ENCODE measurements at places on chromosomes 16 and 17.

- no peak for DNase-seq
Measured at GRCh38 chr16:79673635-79674034, 73.1 kb upstream of the MAF start.

DNA sequence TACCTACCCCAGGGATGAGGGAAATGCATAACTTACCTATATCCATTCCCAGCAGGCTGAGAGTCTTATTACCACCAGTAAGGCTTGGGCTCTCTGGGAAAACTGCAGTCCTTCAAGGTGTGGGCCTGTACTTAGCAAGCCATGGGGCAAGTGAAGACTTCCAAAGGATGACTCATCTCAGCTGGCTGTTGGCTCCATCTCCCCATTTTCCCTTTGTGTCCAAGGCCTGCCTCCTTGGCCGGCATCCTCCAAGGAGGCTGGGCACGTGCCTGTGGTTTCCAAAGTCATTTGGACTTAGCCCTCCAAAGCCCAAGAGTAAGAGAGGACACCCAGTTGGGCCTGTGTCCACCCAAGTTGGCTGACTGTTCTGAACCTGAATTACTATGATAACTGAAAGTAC lies 89.8 kb downstream of the TMEM100 start:
- no peak for DNase-seq

- peak; percentile 56 for DNase-seq
Measured at GRCh38 chr17:45235416-45236281, 14.0 kb downstream of the FMNL1 start.

DNA sequence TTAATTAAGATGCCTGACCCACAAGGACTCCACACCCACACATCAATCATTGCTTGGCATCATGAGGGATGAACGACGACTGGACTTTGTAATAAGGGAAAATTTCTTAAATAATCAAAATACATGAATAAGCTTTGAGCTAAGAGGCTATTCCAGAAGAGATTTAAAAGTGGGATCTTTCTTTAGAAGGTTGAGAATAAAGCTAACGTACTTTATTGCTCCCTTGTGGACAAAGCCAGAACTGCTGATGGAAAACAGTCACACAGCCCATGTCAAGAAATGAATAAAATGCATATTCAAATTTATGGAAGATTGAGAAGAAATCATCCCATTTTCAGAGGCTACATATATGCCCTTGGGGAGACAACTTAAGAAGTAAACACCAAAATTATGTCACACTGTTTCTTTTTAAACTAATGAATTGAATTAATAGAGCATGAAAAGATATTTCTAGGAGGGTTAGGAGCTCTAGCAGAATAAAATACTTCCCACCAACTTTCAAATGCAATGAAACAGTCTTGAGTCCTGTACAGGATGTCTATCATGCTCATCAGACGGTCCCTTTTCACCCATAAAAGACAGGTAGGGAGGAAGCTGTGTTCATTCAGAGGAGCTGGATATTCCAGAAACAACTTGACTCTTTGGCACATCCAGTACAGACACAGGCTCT lies 60.2 kb upstream of the PHOSPHO1 start:
- DNase-seq, result no peak

DNA sequence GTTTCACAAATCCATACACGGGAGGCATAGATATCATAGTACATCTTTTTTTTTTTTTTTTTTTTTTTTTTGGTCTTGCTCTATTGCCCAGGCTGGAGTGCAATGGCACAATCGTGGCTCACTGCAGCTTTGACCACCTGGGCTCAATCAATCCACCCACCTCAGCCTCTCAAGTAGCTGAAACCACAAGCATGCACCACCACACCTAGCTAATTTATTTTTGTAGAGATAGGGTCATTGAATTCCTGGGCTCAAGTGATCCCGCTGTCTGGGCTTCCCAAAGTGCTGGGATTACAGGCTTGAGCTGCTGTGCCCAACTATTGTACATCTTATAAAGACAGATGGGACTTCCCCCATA lies 3.5 kb upstream of the RAPGEFL1 start:
- no peak for DNase-seq

DNA sequence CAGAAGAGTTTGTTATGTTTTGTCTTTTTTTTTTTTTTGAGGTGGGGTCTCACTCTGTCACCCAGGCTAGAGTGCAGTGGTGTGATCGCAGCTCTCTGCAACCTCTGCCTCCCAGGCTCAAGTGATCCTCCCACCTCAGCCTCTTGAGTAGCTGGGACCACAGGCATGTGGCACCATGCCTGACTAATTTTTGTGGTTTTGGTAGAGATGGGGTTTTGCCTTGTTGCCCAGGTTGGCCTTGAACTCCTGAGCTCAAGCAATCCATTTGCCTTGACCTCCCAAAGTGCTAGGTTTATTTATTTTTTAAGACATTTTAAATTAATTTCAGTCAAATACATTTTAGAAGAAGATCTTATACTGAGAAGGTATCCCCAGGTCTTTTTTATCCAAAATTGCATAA lies 366.7 kb downstream of the KCNJ2 start:
- DNase-seq, result no peak

DNA sequence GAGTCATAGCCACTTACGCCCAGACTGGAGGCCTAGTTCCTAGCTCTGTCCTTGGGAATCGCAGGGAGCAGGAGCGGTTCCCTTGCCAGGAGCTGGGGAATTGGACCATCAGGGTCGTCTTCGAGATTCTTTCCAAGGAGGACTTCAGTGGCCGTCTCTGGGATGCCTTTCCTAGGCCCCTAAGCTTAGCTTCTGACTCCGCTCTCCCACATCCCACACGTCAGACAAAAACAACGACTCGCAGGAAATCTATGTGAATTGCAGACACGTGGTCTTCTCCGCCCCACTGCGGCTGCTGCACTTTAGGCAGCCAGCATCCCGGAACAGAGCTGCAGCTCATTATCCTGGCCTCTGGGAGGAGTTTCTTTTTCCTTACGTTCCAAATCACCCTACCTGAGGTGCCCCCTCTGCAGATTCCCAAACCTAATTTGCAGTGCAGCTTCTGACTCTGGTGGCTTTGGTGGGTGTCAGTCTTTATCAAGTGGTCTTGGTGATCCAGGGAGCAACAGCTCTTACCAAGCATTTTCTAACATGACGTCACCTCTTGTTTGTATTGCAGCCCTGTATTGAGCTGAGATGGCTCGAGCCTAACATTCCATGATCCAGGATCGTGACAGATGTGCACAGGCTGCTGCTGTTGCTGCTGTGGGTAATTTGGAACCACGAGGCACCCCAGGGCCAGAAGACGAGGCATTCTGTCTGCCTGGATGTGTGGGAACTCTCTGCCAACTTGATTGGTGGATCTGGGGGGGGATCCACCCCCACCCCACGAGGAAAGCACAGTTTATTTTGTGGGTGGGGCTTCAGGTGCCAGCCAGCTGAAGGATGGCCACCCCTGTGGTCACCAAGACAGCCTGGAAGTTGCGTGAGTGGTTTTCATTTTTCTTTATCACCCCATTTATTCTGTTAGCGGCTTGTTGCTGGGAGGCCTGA lies 1.1 kb downstream of the KATNB1 start:
- DNase-seq, result no peak

DNA sequence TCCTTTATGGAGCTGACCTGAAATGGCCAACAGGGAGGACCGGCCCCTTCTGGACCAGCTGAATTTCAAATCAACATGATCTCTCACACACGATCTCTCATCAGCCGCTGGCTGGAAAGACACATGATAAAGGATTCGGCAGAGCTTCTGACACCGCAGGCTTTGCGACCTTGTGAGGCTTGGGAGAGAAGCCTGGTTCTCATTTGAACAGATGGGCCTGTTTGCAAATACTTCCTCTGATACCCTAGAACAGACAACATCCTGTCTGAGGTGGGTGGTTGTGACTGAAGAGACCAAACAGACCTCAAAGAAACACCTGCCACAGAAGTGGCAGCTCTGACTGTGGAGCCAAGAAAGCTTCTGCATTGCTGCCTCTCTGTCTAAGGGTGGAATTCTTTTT lies 77.9 kb upstream of the SDK2 start:
- no peak for DNase-seq

DNA sequence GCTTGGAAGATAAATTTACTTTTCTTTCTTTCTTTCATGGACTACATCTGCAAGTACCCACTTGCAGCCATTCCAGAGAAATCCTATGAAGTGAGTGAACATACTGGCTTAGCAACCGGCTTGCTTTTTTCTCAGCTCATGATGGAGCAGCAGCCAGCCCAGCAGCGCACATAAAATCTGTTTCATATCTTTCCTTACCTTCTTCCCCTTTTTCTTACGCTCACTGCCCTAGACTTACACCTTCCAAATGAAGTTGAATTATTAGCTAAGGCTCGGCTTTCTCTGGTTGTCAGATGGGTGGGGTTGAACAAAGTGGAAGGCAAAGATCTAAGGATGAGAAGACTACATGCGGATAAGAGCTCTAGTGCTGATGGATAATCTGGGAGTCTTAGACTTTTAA lies 13.9 kb upstream of the ABCA8 start:
- DNase-seq, result no peak

DNA sequence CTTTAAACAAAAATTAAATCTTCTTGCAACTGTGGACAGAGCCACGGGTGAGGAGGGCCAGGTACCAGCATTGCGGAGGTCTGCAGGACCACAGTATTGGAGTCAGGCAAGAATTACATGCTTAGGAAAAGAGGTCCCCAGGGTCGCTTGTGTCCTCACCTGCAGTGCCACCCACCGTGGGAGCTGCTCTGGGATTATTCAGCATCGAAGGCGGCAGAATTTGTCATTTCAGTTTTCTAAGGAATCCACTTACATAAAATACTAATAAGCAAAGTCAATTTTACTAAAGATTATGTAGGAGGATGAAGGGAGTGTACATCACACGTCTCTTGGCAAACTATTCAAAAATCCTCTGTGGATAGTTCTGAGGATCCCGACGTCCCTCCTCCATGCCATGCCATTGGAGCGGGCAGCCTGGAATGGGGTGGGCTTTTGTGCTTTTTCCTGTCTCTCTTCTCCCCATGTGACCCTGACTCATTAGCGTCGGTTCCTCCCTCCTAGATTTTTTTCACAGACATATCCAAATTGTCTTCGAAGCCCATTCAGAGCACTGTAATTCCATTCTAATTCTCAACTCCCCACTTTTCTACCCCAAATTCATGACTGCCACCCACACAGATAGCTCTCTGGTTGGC lies 3.0 kb upstream of the PIK3R6 start:
- no peak for DNase-seq

GRCh38 chr17:35052241-35052610 lies 11.3 kb downstream of the RFFL start:
- DNase-seq, result no peak

DNA sequence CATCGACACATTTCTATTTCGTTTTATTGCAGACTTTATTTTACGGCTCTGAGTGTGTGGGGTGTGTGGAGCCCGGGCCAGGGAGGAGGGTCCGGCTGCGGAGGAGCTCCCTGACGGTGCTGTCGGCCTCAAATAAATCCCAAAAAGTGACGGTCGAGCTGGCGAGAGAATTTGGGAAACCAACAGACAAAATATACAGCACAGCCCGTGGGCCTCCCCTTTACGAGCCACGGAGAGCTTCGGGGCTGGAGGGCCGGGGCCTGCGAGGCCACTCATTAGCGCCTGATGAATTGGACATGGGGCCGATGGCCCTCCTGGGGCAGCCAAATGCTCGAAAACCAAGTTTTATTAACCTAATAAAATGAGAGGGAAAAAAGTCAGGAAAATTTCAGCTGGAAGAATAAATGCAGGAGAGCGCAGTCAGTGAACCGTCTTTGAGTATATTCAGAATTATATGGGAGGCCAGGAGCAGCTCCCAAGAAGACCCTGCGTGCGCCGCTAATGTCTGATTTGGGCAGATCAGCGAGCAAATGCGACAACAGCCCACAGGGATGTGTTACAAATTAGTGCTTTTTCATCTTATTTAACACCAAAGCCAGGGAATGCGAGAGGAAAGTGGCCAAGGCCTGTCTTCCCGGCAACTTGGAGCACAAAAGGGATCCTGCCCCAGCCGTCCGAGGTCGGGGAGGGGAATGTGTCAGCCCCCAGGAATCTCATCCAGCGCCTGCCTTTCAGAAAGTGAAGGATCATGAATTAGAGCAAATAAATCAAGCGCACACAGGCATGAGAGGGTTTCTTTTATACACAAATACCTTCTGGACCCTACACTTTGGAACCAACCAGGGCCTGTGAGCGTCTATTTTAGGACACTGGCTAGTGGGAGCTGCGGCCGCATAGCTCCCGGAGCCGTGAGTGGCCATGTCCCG lies 249.1 kb downstream of the C16orf95 start:
- DNase-seq, result no peak

DNA sequence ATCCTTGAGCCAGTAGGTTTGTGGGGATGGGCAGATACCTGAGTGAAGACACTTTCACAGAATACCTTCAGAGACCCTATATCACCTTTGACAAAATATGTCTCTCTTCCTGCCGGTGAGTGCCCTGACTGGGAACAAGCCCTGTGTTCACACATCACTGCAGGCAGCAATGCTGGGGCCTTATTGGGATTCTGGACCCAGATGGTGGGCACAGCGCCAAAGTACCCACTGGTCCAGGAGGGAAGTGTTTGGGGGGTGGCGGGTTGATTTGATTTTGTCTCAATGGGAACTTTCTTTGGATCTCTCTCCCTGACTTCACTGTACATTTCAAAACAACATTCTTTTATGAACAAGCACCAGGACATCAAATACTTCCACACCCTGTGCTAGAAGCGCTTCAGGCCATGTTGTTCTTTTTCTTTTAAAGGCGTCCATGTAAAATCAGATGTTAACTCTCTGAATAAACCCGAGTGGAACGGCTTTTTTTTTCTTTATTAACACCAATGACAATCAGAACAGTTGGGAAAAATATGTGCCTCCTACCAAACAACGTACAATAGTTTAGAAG lies 62.4 kb upstream of the AKTIP start:
- no peak for DNase-seq

DNA sequence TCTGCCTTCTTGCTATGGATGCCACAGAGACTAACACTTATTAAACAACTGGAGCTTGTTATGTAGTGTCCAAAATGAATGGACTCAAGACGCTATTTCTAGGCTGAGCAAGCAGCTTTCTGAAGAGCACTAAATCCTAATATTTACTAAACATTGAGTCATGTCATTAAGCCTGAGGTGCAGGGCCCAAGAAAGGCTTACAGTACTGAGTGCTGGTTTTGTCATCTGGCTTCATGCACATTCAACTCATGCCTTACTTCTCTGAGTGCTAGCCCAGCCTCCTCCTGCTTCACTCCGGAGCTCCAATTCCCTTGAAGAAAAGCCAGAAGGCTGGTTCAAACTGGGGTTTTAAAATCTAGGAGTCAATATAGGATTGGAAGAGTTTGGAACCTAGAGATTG lies 363.3 kb upstream of the CDH5 start:
- DNase-seq, result no peak

- no peak for DNase-seq
Measured at GRCh38 chr17:42797067-42798007, 1.2 kb downstream of the COA3 start.

GRCh38 chr16:84176192-84177053 lies 10.4 kb downstream of the TAF1C start:
- no peak for DNase-seq

- no peak for DNase-seq
Measured at GRCh38 chr17:57927048-57927723, 28.0 kb downstream of the CUEDC1 start.

DNA sequence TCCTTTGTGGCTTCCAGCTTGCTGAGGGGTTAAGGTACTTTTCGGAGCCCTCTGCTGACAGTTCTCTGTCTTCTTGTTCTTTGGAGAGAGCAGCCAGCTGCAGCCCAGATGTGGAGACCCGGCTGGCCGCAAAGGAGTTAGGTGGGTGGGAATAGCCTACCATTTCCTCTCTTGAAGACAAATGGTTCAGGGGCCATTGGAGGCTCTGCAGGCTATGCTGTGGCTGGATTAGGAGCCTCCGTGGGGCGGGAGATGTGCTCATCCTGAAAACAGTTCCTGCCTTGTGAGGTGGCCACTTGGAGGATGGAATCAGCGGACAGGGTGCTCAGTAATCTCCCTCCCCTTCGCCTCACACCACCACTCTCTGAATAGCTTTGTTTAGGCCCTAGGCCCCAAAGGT lies 30.3 kb downstream of the MEOX1 start:
- DNase-seq, result no peak

GRCh38 chr17:49971848-49972485 lies 3.0 kb downstream of the DLX4 start:
- no peak for DNase-seq

Data from SW 1271 (cell line).